ENCODE measurements at places on chromosomes 3 and 15.

DNA sequence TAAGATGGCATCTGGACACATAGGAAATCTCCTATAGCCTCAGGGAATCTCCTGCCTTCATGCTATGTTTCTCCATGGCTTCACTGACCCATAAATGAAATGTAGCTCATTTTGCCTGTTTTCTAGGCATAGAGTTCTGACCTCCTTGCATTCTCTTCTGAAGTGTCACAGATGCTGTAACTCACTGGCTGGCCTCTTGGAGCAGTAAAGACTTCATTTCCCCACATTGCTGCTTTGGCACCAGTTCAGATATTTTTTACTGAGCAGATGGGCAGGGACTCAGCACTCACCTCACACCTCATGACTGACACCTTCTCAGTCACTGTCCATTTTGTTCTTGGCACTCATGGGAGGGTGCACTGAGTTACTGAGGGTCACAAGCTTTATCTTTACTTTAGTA, 286.7 kb upstream of the TGFBR2 start:
- DNase-seq, result no peak

DNA sequence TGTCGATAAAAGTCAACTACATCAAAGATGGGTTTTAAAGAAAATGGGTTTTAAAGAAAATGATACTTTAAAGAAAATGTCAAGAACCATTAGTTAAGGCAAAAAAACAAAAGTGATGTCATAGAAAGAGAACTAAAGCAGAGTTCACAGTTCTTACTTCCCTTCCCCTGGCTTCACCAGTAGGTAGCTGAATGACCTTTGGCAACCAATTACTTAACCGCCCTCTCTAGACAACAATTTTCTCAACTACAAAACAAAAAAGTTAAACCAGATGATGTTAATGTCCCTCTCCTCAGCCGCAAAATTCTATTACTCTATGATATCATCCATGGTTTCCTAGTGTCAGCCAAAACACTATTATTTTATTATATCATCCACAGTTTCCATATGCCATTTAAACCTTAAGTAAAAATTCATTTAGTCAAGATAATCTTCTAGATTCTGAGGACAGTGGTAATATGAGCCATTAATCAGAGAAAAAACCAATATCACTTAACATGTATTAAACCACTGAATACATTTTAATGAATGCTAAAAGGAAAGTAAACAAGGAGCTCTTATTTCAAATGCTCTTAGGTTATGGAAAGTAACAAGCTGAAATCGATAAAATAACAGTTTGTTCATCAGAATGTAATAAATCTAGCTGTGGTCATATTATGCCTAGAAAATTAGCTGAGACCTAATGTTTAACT, 13.1 kb downstream of the RYK start:
- DNase-seq, result no peak

- no peak for DNase-seq
Observed at GRCh38 chr3:151306168-151306810, 10.3 kb downstream of the GPR87 start.

GRCh38 chr15:83955806-83956265, 279.7 kb upstream of the GOLGA6L4 start:
- no peak for DNase-seq

GRCh38 chr3:117603097-117603496, 893.5 kb downstream of the TUSC7 start:
- DNase-seq, result no peak

DNA sequence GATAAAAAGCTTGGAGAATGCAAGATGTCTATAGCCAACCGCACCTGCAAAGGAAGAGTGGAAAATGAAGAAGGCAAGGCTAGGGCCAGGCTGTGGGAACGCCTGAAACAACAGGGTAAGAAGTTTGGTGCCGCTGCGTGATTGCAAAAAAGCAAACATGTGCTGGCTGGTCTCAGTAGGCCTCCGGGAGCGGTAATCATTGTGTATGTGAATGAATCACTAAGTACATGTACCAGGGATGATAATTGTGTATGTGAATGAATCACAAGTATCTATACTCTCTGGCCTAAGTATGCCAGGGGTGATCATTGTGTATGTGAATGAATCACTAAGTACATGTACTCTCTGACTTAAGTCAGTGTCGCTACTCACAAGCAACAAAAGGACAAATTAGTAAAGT, 40.3 kb upstream of the PARL start:
- no peak for DNase-seq

DNA sequence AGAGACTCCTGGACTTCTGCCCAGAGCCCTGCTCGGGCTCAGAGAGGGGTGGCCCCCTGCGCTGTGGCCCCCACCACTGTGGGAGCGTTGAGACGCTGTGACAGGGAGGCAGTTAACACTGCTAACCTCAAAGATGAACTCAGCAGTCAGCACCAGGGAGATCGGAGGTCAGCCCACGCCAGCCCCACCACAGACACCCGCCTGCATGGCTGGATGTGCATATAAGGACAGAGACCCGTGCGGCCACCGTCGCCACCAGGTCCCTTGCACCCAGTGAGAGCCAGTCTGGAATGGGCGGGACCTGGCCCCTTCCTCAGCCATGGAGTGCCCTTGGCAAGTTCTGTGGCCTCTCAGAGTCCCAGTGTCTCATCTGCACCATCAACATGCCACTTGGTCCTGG, 48.5 kb upstream of the FURIN start:
- no peak for DNase-seq

GRCh38 chr15:74808078-74808839, 4.4 kb upstream of the LMAN1L start:
- no peak for DNase-seq

GRCh38 chr3:194931865-194932264, 246.2 kb downstream of the FAM43A start:
- no peak for DNase-seq

DNA sequence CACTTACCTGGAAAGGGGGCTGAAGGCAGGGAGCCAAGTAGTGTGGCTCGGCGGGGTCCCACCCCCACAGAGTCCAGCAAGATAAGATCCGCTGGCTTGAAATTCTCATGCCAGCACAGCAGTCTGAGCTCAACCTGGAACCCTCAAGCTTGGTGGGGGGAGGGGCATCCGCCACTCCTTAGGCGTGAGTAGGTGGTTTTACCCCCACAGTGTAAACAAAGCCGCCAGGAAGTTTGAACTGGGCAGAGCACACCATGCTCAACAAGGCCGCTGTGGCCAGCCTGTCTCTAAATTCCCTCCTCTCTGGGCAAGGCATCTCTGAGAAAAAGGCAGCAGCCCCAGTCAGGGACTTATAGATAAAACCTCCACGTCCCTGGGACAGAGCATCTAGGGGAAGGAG, 156.3 kb downstream of the KBTBD8 start:
- DNase-seq, result no peak

DNA sequence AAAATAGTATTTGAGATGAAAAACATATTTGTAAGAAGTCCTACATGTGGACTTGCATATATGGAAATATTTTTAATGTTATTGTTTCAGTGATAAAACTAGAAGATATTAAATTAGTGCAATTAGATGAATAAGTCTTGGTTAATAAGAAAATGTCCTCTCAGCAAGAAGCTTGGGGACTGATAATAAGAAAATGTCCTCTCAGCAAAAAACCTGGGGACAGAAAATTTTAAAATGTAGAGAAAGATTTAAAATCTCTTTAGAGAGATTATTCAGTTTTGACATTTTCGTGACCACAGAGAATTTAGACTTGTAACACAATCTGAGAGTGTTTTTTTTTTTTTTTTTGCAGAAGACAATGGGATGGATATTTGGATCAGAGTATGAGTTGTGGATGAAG, 156.0 kb downstream of the ISL2 start:
- DNase-seq, result no peak

DNA sequence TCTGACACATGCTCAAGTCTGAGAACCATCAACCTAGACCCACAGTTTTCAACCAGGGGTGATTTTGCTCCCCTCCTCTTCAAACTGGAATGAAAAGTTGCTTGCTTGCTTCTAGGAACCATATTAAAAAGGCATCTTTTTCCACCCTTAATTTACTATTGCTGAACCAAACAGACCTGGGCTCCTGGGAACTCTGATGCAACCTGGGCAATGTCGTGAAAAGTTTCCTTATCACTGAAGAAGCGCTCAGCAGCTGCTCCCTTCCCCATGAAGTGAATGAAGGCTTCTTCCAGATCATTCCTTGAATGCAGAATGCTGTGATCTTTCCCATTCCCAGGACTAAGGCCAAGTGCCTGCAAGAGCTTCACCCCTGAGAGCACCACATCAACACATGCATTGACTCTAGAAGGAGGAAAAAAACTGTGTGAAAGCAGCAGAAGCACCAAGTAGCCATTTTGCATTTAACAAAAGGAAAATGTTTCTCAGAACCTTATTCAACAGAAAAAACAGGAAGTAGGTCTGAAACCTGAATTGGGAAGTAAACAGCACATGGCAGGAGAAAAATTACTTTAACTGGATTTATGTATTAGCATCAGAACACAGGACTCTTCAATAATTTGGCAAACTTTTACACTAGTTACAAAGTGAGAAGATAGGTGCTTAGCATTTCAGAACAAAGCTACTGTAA, 8.7 kb downstream of the ADPGK start:
- DNase-seq, result no peak

- DNase-seq, result no peak
Observed at GRCh38 chr3:181699171-181699903, 12.4 kb upstream of the SOX2 start.

DNA sequence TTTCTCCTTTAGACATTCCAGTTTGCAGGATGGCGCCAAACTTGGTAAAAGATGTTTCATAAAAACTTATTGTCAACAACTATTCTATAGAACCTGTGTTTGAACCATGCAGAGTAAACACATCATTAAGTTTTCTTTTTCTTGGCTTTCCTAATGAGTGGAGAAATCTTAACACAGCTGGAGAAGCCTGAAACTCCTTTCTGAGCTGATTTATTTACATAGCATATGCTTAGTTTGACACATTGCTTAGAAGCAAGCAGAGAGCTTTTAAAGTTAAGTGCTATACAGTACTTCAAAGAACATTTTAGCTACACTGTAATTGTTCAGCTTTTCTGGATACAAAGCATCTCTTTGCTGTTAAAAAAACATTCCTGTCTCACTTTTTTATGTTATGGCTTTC, 61.0 kb upstream of the PAQR5 start:
- no peak for DNase-seq

- no peak for DNase-seq
Observed at GRCh38 chr15:74184582-74185091, 11.1 kb downstream of the ISLR start.

DNA sequence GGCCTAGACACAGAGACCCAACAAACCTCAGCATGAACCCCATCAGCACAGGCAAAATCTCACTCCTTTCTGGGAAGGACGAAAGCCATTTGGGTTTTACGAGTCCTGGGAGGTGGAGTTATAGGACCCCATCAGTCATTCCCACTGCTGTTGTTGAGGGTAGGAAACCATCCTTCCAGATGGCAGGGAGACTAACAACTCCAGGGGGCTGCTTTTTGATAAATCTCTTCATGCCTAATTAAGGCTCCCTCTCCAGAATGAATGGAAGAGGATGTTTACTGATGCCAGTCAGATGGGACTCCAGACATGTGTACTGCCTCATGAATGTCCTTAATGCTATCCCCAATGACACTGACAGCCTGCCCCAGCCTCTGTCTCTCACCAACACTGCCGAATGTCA, 75.3 kb downstream of the ST8SIA2 start:
- no peak for DNase-seq

DNA sequence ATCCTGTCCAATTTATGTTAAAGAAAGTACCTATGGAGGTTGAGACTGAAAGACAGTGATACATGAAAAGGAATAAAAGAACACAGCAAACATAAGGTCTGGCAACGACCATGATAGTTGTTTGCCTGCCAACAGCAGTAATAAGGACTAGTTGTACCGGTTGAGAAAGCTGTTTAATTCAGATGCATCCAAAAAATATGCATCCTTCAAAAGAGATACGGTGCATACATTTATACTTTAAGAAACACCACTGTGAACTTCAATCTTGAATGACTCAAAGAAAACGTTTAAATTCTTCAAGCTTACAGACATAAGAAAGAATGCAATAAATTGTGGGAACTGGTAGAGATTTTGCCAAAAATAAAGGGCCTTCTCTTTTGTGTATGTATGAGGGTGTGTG, 492.1 kb downstream of the NLGN1 start:
- no peak for DNase-seq

DNA sequence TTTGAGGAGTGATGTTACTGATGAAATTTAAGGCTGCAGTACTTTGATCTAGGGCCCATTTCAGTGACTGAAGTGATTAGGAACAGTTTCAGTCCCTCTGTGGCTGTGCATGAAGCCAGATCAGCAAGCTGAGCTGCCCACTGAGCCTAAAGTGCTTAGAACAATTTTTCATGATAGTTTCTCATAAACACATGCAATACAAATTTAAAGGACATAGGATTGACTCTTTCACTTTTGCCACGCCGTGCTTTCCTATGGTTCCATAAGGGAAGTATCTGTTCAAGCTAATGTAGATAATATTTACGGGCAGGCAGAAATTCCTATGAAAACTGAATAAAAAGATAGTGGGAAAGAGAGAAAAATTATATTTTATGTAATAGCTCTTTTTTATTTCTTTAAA, 10.6 kb downstream of the ANKUB1 start:
- DNase-seq, result no peak

DNA sequence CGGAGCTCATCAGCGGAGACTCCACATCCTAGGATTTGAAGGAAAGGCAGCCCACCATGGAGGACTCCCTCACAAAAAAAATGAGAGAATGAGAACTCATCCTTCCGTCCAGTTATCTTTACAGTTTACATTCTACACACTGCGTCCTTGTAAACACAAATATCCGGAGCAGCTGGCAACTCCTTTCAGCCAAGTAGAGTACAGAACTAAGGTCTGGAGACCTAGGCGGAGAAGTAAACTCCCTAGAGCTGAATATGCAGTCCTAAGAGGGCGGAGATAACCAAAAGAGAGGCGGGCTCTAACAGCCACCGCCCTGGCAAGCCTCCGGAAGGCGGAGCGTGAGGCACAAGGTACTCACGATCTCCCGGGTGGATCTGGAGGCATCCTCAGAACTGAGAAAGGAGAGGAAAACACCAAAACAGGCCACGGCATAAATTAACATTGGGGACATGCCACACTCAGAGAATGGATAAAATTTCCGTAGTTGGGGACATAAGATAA, 924 bp upstream of the SIN3A start:
- DNase-seq, result peak; percentile 62

DNA sequence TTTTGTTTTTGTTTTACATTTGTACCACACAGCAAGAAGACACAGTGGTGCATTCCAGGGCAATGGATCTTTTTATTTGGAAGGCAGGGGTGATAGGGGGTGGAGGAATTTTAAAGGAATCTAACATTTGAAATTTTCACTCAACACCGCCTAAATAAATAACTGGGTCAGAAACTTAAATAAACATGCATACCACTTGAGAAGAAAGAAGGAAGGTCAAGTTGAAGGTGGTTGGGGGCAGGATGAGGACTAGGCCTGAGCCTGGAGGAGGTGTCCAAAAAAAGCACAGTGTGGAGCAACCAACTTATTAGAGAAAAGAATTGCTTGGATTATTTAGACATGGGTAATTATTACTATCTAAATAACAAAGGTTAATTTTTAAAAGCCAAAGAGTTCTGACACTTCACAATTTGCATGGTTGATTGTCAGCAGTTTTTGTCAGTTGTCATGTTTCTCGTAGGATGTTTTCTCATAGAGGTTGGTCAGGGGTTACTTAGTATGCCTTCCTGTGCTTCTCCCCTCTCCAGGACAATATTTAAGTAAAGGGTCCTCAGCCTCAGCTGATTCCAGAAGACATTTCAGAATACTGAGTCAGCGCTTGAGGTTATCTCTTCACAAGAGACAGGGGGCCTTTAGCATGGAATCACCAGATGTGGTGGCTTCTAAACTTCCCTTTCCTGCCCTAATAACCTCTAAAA, 173.7 kb upstream of the SLC2A2 start:
- no peak for DNase-seq

- DNase-seq, result no peak
Observed at GRCh38 chr3:5497497-5497896, 310.0 kb downstream of the EDEM1 start.

Measured in KG1 (cell line).